ENCODE measurements at places on chromosomes 2 and 18.

DNA sequence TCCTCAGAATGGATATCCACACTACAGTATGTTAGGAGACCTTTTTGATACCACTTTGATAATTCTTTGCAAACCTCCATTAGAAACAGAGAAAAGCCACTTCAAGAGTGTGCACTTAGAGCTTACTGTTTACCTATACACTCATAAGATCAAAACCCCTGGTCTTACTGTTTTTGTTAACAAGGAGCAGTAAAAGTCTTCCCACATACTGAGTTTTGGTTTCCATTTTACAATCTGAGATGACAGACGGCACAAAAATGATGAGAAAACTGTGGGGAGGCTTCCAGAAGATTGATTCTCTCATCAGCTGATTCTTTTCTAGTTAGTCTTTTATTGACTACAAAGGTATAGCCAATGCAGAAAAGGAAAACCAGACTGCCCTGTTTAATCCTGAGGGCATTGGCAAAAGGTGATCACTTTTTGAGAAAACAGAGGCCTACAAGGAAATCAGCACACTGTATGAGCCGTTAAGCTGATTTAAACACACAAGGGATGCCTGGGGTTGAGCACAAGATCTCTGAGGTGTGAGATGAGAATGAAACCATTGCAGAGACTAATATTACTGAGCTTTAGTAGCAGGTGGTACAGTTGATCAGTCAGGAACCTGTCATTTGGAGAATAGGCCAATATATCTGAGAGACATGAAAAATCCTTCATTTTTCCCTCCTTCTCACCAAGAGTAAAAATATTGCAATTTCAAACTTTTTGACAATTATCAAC lies 368.6 kb downstream of the GRB14 start:
- DNase-seq = no peak

GRCh38 chr2:43343573-43344304 lies 117.3 kb upstream of the ZFP36L2 start:
- DNase-seq = no peak

- peak; percentile 93 for DNase-seq
Observed at GRCh38 chr2:112726487-112727190, 5.8 kb downstream of the NT5DC4 start.

- DNase-seq = no peak
Observed at GRCh38 chr2:213818436-213818835, 534.2 kb downstream of the SPAG16 start.

GRCh38 chr2:85540133-85540648 lies 1.2 kb downstream of the MAT2A start:
- DNase-seq = no peak

DNA sequence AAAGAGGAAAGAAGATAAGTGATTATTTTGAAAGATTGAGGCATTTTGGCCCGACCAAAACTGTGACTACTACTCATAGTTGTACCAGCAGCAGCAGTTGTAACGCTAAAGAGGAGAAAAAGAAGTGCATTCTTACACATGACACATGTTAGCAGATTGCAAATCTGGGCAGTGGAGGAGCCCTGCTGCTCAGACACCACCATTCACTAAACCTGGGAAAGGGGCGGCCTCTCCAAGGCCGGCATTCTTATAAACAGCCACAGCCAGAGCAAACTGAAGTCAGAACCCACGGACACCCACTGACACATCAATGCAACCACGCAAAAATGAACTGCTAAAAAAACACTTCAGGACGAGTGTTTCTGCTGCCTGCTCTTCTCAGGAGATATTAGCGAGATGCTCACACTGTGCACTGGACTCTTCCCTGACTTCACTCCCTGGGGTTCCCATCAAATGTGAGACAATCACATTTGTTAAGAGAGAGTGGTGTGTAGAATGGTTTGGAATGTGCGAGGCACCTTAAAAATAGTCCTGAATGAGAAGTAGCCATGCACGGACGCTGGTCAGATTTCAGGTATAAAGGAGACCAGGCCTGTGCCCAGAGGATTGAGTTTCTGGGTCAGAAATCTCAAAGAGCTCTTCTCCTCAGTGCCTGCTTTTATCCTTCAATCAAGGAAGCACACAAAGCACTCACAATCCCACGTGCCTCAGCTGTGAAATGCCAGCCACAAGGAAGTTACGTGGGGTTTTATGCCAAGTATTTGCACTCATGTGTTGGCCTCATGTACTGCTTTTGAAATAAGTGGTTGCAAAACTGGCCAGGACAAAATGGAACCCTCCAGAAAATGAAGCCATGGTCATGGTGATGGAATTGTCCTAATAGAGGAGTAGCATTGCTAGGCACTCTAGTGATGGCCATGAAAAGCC lies 83.4 kb downstream of the MTCL1 start:
- DNase-seq = no peak

DNA sequence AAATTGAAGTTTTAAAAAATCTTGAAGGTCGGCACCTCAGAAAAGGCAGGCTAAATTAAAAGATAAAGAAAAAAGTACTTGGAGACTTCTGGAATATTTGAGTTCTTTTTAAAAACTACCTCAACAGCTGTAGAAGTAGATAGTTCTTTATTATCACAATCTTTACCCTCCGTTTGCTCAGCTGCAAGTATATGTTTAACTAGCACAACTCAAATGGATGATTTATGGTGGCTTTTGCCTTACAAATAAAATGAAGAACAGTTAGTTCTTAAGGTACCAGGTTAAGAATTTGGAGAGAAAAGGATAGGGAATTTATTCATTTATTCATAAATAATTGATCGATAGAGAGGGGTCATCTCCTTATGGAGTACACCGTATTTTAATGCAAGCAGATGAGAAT lies 237.6 kb upstream of the FOSL2 start:
- DNase-seq = no peak

DNA sequence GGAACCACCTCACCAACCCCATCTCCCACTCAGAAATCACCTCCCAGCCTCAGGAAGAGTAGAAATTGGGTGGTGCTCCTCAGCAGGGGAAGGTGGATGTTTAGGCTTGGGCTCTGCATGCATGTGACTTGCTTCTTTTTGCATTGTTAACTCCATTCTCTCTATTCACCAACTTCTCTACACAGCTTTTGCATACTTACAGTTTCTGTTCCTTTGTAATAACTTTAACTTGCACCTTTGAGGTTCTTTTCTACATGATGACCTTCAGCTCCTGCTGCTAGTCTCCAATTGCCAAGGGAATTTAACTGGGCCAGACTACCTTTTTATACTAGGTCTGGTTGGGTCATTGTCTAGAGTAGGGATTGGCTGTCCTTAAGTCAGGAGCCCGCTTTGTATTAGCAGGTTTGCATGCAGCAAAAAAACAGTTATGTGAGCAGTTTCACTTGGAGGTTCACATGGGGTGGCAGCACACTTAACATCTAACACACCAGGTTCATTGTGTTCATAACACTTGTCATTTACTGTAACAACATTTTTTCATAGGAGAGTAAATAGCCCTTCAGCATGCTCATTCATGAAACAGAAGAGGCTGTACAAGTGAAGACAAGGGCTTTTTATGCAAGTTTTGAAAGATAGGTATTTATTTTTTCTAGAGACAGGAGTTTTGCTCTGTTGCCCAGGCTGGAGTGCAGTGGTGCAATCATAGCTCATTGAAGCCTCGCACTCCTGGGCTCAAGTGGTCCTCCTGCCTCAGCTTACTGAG lies 12.0 kb downstream of the MRPL35 start:
- DNase-seq = peak; percentile 86

DNA sequence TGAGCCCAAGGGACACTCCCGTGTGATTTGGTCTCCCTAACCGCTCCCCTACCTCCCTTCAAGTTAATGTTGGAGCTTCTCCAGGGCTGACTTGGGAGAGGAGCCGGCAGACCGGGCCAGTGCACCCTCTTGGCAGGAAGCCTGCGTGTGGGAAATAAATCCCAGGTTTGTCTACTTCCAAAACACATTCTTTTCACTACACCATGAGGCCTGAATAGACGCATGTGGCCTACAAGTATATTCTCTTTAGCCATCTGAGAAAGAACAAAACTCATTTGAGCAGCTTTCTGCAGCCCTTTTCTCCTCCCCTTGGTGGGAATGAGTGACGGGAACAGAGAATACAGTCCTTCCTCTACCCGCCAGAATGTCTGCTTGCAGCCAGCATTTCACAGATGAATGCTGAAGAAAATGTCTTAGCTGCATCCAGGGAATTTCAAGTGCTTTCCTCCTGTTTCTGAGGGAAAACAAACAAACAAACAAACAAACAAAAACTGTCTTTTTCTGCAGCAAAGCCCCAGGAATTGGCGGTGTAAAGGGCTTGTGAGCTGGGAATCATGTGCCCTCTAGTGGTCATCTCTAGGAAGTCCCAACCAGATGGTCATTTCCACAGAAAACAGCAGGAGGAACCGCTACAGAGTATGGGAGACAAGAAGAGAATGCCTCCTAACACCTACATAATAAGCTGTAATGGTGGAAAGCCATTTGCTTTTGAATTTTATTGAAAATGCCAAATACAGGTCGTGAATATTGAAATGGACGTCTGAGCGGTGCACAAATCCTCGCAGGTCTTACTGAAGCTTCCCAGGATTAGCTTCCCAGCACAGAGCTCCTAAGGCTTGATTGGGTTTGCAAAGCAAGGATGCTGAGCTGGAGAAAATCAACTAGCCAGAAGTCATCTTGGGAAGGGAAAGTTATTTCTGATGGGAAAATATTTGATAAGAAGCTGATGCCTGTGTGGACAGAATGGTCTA lies 41.2 kb upstream of the DAPL1 start:
- peak; percentile 18 for DNase-seq

- DNase-seq = no peak
Observed at GRCh38 chr2:181902625-181903024, 11.1 kb downstream of the ITPRID2 start.

- no peak for DNase-seq
Observed at GRCh38 chr18:62206593-62206992, 19.5 kb downstream of the RELCH start.

- no peak for DNase-seq
Observed at GRCh38 chr2:144146076-144146475, 373.8 kb downstream of the ZEB2 start.
